Thyroid gland (tissue), 4 donors: ENCODE measurements at places on chromosomes 13 and 19.

DNA sequence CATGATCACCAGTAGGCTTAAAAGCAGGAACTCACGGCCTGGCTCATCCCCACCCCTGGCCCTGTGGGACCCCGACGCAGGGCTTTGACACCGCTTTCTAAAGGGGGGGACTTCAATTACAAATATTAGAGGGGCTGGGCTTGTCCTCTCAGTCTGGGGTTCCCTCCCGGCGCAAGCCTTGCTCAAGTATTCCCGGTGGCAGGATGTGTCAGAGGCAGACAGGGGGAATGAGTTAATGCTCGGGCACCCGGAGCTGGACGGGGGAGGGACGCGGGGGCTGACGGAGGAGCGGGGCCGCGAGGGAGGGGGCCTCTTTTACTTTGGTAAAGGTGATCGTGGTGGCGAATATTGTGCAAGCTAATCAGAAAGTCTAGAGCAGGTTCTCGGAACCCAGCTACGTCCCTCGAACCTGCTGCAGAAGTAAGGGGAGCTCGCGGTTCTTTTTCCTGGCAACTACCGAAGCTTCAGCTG lies 1.1 kb downstream of the FGF14 start:
- DNase-seq: no peak

- no peak for DNase-seq
Observed at GRCh38 chr13:99985886-99986527, 4.4 kb downstream of the ZIC2 start.

GRCh38 chr19:38047049-38047438 lies 140.0 kb downstream of the SIPA1L3 start:
- DNase-seq: no peak

DNA sequence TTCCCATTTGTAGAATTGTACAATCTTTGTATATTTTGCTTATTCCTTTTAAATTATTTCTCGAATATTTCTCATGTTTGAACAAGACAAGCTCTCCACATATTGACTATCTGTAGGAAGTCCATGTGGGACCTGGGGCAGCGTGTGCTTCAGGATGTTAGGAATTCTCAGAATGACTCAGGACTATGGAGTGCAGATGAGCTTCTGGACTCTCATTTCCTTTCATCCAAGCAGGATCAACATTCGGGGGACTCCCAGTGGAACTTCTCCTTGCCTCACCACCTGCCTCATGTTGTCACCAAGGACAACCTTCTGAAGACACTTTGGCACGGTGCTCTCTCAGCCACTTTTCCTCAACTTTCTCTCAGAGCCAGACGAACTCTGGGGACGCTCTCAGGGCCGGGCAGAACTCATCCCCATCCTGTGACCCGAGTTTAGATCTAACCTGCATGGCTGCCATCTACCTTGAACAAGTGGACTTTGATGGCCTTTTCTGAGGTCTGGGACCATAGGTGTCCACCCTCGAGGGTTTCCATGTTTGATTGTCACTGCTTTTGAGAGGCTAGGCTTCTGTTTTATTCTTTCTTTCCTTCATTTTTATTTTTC lies 441.7 kb downstream of the IRS2 start:
- no peak for DNase-seq

- DNase-seq: no peak
Observed at GRCh38 chr13:56752636-56753035, 388.1 kb upstream of the PRR20A start.

GRCh38 chr13:99859178-99860177 lies 112.1 kb downstream of the ZIC5 start:
- DNase-seq: no peak
